Upper lobe of right lung (tissue), 1 donor: ENCODE measurements at places on chromosomes 7 and 10. TPM values are rescaled to one million over a fixed set of nuclear protein-coding genes. Genes with fewer than 3 reads are reported as not detected.

SLC26A5 gene
- total RNA-seq: 1.9 TPM

GRCh38 chr10:38007551-38007950, 2.9 kb upstream of the ZNF33A start:
- no peak for DNase-seq
- H3K36me3 ChIP-seq: no peaks in the 10 kb centered on the region
- H3K27me3 ChIP-seq: no peaks in the 10 kb centered on the region
- H3K4me1 ChIP-seq: peaks cover 14% of the 10 kb centered on the region
- no peak overlapping the region for H3K4me3 ChIP-seq

DNA sequence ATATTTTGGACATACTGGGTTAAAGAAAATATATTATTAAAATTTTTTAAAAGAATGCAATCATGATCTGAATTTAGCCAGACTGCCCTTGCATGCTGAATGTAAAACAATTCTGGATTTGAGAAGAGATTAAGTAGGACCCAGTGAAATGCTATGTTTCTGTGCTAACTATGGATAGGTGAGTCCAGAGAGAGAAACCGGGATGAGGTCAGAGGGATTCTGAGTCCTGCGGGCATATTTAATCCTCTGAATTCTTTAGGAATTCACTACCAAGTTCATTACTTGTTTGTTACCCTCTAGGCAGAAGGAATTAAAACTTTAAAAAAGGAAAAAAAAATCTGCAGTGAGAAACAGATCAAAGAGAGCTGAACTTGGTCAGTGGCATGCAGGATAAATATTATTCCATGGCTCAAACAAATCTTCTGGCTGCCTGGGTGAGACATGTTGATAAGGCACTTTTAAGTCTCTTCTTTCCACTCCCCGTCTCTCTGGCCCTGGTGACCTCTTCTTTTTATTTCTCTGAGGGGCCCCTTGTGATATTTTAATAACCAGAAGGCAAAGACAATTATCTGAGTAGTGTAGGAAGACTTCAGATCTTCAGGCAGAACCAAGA, 50.2 kb upstream of the LYZL1 start:
- H3K4me1 ChIP-seq: no peaks in the 10 kb centered on the region
- no peaks in the 10 kb centered on the region for H3K27me3 ChIP-seq
- no peak for DNase-seq
- H3K4me3 ChIP-seq: no peak overlapping the region

- H3K27me3 ChIP-seq: no peaks in the 10 kb centered on the region
- no peak overlapping the region for H3K4me3 ChIP-seq
- H3K27ac ChIP-seq: no peak overlapping the region
These were observed 215.6 kb upstream of the CHRM2 start for GRCh38 chr7:136652635-136653370.

FKBP6 gene
- not detected for total RNA-seq

DNA sequence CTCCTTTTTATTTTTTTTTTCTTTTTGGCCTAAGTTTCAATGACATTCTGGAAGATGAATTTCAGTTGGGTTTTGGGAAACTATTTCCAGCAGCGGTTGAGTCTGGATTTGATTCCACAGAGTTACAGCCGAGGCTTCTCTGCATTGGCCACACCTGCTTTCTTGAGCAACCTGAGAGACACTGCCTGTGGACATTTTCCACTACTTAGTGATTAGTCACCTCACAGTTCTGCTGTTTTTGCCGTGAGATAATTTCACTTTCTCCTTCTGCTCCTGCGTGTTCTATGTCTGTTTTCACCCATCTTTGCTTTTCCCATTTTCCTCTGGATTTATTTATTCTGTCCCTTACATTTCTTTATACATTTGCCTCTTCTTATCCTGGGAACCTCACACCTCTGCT, 243.0 kb downstream of the BICC1 start:
- H3K27me3 ChIP-seq: no peaks in the 10 kb centered on the region
- H3K27ac ChIP-seq: no peak overlapping the region
- no peak overlapping the region for H3K4me3 ChIP-seq
- no peak for DNase-seq
